ENCODE measurements at places on chromosomes 1 and 21.
A peak's percentile ranks its signal among the peaks of the same experiment; 100 is the strongest.

GRCh38 chr1:244114892-244115291, 63.8 kb downstream of the ZBTB18 start:
- DNase-seq: no peak
- H3K4me1 ChIP-seq: no peaks in the 10 kb centered on the region
- H3K4me3 ChIP-seq: no peak overlapping the region
- H3K36me3 ChIP-seq: no peaks in the 10 kb centered on the region
- H3K27ac ChIP-seq: no peak overlapping the region

DNA sequence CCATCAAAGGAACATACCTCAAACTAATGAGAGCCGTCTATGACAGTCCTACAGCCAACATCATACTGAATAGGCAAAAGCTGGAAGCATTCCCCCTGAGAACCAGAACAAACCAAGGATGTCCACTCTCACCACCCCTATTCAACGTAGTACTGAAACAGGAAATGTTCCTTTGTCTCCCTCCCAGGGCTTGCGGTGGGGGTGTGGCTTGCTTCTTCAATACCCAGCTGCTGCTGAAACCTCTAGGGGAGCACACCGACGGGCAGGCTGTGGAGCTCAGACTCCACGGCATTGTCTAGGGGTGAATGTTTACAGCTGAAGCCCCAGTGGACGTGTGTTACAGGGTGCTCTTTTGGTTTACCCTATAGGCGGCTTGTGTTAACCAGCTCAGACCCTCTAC, 30.5 kb upstream of the B3GALT2 start:
- no peaks in the 10 kb centered on the region for H3K4me1 ChIP-seq
- H3K4me3 ChIP-seq: no peak overlapping the region
- H3K27me3 ChIP-seq: no peaks in the 10 kb centered on the region
- no peak for DNase-seq

GRCh38 chr1:56973923-56974742, 8.3 kb upstream of the C8B start:
- peak overlapping the region; percentile 43 for H3K27ac ChIP-seq
- H3K27me3 ChIP-seq: no peaks in the 10 kb centered on the region
- H3K4me1 ChIP-seq: no peaks in the 10 kb centered on the region
- no peak overlapping the region for H3K4me3 ChIP-seq
- H3K36me3 ChIP-seq: no peaks in the 10 kb centered on the region
- DNase-seq: no peak

GRCh38 chr1:239826211-239826610, 265.5 kb upstream of the FMN2 start:
- H3K27me3 ChIP-seq: no peaks in the 10 kb centered on the region
- H3K4me1 ChIP-seq: no peaks in the 10 kb centered on the region
- H3K27ac ChIP-seq: no peak overlapping the region
- H3K4me3 ChIP-seq: no peak overlapping the region
- no peak for DNase-seq

- H3K27me3 ChIP-seq: no peaks in the 10 kb centered on the region
- no peaks in the 10 kb centered on the region for H3K36me3 ChIP-seq
- no peak for DNase-seq
- H3K4me1 ChIP-seq: no peaks in the 10 kb centered on the region
- no peak overlapping the region for H3K4me3 ChIP-seq
These were observed 140.0 kb downstream of the CHRM3 start for GRCh38 chr1:239526391-239526790.

DNA sequence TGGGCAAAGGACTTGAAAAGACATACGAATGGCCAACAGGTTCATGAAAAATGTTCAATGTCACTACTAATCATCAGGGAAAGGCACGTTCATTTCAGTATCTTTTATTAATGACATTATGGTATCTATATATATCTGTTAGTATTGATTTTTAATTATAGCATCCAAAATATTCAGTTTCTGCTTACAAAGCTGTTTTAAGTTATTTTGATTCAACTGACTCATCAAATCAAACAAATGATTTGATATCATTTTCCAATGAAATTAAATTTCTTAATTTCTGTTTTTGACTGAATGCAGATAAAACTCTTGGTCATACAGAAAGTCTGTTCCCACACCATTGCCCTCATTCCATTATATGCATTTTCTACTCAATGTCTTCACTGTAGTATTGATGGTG, 315.9 kb downstream of the PDE4B start:
- DNase-seq: no peak
- H3K4me3 ChIP-seq: no peak overlapping the region
- no peak overlapping the region for H3K27ac ChIP-seq
- H3K4me1 ChIP-seq: no peaks in the 10 kb centered on the region

DNA sequence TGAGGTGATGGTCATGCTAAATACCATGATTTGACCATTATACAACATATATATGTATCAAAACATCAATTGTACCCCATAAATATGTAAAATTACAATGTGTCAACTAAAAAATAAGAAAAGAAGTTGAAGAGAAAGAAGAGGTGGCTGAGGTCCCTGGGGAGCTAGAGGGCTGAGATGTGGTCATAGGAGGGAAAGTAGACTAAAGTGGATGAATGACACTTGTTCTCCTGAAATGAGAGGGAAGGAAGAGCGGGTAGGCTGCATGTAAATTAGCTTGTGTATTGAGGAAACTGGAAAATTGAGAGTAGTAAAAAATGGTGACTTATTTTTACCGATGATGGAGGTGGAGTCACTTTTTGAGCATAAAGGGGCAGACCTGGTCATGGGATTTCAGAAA, 117.0 kb downstream of the ST6GALNAC3 start:
- no peaks in the 10 kb centered on the region for H3K27me3 ChIP-seq
- DNase-seq: no peak
- H3K27ac ChIP-seq: no peak overlapping the region
- H3K4me3 ChIP-seq: no peak overlapping the region

GRCh38 chr1:202361224-202361623, 12.7 kb downstream of the PPP1R12B start:
- H3K4me1 ChIP-seq: no peaks in the 10 kb centered on the region
- H3K27ac ChIP-seq: no peak overlapping the region
- no peaks in the 10 kb centered on the region for H3K36me3 ChIP-seq
- no peaks in the 10 kb centered on the region for H3K27me3 ChIP-seq
- no peak overlapping the region for H3K4me3 ChIP-seq

DNA sequence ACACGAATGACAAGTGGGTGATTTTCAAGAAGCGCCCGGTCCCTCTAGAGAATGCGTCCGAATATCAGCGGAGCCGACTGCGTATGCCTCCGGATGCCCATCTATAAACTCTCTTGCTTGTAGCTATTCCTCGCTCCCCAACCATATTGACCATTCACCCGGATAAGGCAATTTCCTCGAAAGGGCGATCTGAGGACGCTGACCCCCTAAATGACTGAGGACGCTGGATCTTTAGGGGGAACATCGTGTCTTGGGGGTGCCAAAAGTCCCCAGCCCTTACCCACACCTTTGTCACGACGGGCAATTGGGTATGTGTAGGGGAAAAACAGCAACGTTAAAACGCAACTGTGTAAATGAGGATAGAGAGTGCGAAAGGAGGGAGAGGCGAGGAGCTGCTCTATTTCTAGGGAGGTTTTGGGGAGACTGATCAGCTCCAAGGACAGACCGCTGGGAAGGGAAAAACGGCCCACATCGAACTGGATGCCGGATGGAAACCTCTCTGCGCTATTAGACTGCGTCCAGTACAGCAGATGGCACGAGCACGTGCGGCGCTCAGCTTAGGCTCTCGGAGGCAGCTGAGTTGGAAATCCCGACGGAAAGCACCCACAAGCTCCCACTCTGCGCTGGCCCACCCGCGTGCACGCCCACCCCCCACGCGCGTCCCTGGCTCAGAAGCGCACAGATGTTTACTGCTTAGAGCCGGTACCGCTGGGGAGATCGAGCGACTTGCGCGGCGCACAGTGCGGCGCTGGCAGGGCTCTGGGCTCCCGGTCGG, 2.9 kb upstream of the PRRX1 start:
- no peaks in the 10 kb centered on the region for H3K4me1 ChIP-seq
- peaks cover 64% of the 10 kb centered on the region for H3K27me3 ChIP-seq
- H3K27ac ChIP-seq: no peak overlapping the region
- DNase-seq: no peak

DNA sequence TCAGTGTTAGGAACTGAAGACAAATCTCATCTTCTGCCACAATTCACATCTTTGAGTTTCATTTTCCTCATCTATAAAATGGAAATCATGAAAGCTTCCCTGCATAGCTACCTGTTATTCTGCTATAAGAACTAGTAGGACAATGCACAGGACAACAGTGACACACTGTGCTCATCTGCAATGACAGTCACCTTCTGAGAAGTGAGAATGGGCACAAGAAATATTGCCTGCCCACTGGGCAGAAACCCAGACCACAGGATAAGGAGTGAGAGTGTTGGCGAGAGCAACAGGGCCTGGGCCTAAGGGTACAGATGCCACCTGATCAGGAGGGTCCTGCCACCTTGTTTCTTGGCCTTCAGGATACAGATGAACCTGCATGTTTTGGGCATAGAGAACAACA, 23.3 kb upstream of the ARTN start:
- peaks cover 5% of the 10 kb centered on the region for H3K36me3 ChIP-seq
- DNase-seq: no peak
- H3K4me1 ChIP-seq: no peaks in the 10 kb centered on the region
- H3K27ac ChIP-seq: no peak overlapping the region

DNA sequence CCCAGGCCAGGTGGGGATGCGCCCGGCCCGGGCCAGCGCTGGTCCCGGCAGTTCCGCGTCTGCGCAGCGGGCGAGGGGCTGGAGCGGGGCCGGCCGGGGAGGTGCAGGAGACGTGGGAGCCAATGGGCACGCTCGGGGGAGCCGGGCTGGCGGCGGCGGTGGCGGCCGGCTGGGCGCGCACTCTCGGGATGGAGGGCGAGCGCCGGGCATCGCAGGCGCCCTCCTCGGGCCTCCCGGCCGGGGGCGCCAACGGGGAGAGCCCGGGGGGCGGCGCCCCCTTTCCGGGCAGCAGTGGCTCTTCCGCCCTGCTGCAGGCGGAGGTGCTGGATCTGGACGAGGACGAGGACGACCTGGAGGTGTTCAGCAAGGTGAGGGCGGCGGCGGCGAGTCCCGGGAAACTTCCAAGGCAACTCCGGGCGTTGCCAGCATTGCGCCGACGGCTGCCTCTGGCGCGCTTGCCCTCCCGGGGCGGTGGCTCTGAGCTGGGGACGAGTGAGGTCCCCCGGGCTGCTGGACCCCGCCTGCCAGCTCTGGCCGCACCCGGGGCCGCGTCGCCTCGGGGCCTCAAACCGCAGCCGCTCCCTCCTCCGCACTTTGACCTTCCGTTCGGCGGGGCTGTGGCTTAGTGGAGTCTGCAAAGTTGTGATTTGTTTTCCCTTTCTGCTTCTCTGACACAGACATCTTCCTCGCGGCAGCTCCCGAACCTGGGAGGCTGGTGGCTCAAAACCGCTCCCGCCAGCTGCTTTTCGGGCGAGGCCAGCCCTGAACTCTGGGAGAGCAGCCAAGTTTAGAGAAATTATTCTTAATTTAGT, at the start of gene SNX7:
Gene SNX7, plus strand, starts transcription at position 178 of the 812 bp plus-strand sequence. Its CDS starts 11 bp downstream, at position 189.
- peaks cover 4% of the 10 kb centered on the region for H3K4me1 ChIP-seq
- peak within 1 kb of the TSS; percentile 38 for H3K4me3 ChIP-seq
- no peak for DNase-seq
- H3K27ac ChIP-seq: peak within 1 kb of the TSS; percentile 51
- H3K36me3 ChIP-seq: no peaks in the 10 kb centered on the region
- H3K27me3 ChIP-seq: peaks cover 44% of the 10 kb centered on the region

DNA sequence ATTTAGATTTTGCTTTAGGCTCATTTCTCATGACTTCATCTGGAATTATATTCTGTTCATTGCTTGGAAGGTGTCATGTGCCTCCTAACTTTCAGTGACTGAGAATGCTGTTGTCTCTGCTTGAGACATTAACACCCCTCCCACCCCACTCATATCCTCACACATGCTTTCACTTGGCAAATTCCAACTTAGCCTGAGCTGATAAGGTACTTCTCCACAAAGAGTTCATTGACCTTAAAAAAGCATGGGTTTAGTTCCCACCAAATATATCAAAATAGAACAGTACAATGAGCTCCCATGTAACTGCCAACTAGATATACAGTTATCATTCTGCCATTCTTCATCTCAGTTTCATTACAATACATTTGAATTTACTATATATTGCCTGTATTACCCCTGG, 576.5 kb upstream of the ADGRL2 start:
- no peak overlapping the region for H3K4me3 ChIP-seq
- H3K4me1 ChIP-seq: no peaks in the 10 kb centered on the region
- no peak overlapping the region for H3K27ac ChIP-seq
- H3K27me3 ChIP-seq: no peaks in the 10 kb centered on the region

GRCh38 chr1:176416777-176417176, 46.2 kb upstream of the PAPPA2 start:
- no peak overlapping the region for H3K27ac ChIP-seq
- no peak for DNase-seq
- H3K36me3 ChIP-seq: no peaks in the 10 kb centered on the region
- no peak overlapping the region for H3K4me3 ChIP-seq

DNA sequence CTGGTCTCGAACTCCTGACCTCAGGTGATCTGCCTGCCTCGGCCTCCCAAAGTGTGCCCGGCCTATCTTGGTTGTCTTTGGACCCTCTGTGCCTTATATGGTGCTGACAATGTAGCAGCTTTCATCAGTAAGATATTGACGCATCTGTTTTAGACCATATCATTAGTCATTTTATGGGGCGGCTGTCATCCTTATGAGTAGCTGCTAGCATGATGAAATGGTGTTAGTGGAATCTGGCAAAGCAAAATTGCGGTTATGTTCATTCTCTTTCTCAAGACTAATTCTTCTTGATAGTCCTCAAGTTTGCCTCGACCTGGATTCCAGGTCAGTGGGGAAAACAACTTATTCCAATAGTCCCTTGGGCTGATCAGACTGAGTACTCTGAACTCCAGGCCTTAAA, 199.9 kb downstream of the PRDM2 start:
- H3K27ac ChIP-seq: no peak overlapping the region
- peaks cover 6% of the 10 kb centered on the region for H3K27me3 ChIP-seq
- no peaks in the 10 kb centered on the region for H3K4me1 ChIP-seq

DNA sequence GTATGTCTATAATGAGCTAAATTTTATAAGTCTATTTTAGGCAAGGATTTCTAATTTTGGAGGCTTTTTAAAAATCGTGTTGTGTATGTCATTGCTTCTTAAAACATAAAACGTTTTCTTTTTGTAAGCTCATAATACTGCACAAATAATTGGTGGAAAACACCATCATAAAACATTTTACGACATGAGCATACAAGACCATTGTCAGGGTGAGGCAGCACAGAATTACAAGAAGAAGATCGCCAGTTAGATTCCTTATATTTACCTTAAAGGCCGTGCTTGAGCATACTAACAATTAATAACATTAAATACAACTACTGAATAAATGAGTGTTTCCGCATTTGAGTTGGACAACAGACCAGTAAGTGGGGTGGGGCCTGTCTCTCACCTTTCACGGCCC, 19.1 kb upstream of the LMX1A start:
- no peak overlapping the region for H3K4me3 ChIP-seq
- peaks cover 51% of the 10 kb centered on the region for H3K27me3 ChIP-seq
- H3K4me1 ChIP-seq: no peaks in the 10 kb centered on the region
- no peaks in the 10 kb centered on the region for H3K36me3 ChIP-seq

- no peaks in the 10 kb centered on the region for H3K27me3 ChIP-seq
- H3K27ac ChIP-seq: no peak overlapping the region
- peaks cover 12% of the 10 kb centered on the region for H3K4me1 ChIP-seq
These were observed 25.6 kb downstream of the TOMM20 start for GRCh38 chr1:235102993-235103411.

- H3K36me3 ChIP-seq: no peaks in the 10 kb centered on the region
- H3K4me1 ChIP-seq: peaks cover 14% of the 10 kb centered on the region
- DNase-seq: no peak
- peak overlapping the region; percentile 58 for H3K4me3 ChIP-seq
- H3K27me3 ChIP-seq: peaks cover 55% of the 10 kb centered on the region
These were observed 626 bp downstream of the CXADR start for GRCh38 chr21:17513214-17514123.

Measured in thymus (tissue), 14 donors.